ENCODE measurements at places on chromosomes 12 and 14.

DNA sequence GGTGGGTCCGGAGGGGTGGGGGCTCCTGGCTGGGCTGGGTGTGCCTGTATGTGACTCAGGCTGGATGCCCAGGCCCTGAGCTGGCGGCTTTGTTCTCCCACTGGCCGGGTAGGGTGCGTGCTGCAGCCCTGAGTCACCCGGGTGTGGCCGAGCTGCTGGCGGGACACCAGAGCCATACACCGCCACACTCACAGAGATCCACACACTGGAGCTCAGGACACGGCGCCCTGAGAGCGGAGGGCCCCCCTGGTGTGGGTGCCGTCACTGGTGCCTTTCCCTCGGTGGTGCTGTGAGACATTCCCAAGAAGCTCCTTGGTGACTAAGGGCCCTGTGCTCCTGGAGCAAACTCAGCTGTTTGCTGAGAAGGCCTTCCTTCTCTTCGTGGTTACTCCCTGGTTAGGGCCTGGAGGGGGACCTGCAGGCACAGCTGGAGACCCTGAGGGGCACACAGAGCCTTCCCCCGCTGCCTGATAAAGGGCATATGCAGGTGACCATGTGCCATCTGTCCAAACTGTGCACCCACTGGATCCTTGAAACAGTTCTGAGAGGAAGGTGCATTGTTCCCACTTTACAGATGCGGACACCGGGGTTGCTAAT is 44.3 kb downstream of the KRT80 start:
- DNase-seq, result no peak

GRCh38 chr12:131851741-131852550 is 23.8 kb downstream of the MMP17 start:
- no peak for DNase-seq

- no peak for DNase-seq
These were observed 411.9 kb downstream of the NELL2 start for GRCh38 chr12:44464180-44464579.

- DNase-seq, result no peak
These were observed 27.4 kb downstream of the FAM177A1 start for GRCh38 chr14:35073486-35073885.

Measured in naive thymus-derived CD8-positive, alpha-beta T cell (primary cell).